ENCODE measurements at places on chromosomes 1 and 21. TPM values are rescaled to one million over a fixed set of nuclear protein-coding genes. Genes with fewer than 3 reads are reported as not detected.

The TCHH gene
- total RNA-seq, result not detected

The NCMAP gene
- total RNA-seq, result not detected

The OR10Z1 gene
- not detected for total RNA-seq

The SLC37A1 gene
- 3.5 TPM for total RNA-seq

The SUSD4 gene
- 0.85 TPM for total RNA-seq

The SELL gene
- total RNA-seq, result not detected

The SLC19A1 gene
- 12.7 TPM for total RNA-seq

The CHI3L1 gene
- total RNA-seq, result not detected

The BARHL2 gene
- not detected for total RNA-seq

The FAM72A gene
- total RNA-seq, result 2.3 TPM

The LZIC gene
- 26.1 TPM for total RNA-seq

The FCRLB gene
- not detected for total RNA-seq

The ANXA9 gene
- total RNA-seq, result not detected

The PLPP3 gene
- total RNA-seq, result 20.5 TPM

The LRRC53 gene
- not detected for total RNA-seq

The NGF gene
- 41.4 TPM for total RNA-seq

The HES5 gene
- total RNA-seq, result not detected

The ANKRD45 gene
- not detected for total RNA-seq

The CD101 gene
- 1.4 TPM for total RNA-seq

The DMBX1 gene
- not detected for total RNA-seq

The GABRD gene
- not detected for total RNA-seq

The AKR7A2 gene
- total RNA-seq, result 46.6 TPM

The SELP gene
- total RNA-seq, result not detected

The FCRL5 gene
- not detected for total RNA-seq

The IFI44 gene
- total RNA-seq, result 6.6 TPM

The MCOLN3 gene
- not detected for total RNA-seq

The PLA2G2F gene
- not detected for total RNA-seq

The PRMT2 gene
- 122 TPM for total RNA-seq

The TEDDM1 gene
- not detected for total RNA-seq

The AUNIP gene
- 1.2 TPM for total RNA-seq

The DISP3 gene
- total RNA-seq, result 0.21 TPM

The ZFYVE9 gene
- 20.9 TPM for total RNA-seq

The DMRTA2 gene
- not detected for total RNA-seq

The ARPC5 gene
- total RNA-seq, result 193 TPM

The GREM2 gene
- total RNA-seq, result 0.05 TPM

The GBP1 gene
- 12.3 TPM for total RNA-seq

The GBP3 gene
- total RNA-seq, result 14.3 TPM
